AG09309 (cell line): ENCODE measurements at places on chromosomes 5 and 9.

DNA sequence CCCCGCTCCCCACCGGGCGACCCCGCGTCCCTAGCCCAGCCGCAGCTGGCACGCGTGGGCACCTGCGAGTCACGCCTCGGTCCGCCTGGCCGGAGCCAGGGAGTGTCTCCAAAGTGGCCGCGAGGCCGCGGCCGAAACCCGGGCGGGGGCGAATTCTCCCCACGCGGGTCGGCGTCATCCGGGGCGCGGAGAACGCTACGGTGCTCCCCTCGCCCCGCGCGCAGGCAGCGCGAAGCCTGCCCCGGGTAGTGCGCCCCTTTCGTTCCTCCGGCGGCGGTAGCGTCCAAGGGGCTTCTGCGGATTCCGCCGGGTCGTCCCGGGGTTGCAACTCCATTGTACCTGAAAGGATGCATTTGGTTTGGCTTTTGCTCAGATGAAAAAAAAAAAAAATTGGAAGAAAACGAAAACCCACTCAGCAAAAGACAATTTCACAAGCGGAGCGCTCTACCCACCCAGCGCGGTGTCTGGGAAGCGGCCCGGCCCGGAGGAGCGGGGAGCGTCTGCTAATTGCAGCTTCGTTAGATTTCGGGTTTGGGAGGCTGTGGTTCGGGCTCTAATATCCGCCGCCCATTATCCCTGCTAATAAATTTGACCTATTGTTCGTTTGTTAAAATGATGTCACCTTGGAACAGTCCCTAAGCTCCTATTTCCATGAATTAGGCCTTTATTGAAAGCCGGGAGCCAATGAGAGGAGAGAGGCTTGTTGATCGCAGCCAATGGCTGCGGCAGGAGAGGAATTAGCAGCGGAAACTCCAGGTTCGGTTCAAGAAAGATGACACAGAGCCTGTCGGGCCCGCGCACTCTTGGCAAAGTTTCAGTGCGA lies at the start of gene TLX3:
TLX3 (plus strand) TSS at position 796 of the 823 bp plus-strand sequence. CDS start 118 bp downstream, outside the sequence.
- DNase-seq = no peak

- DNase-seq = no peak
These were observed 792.4 kb downstream of the PTPRD start for GRCh38 chr9:9820436-9820835.

DNA sequence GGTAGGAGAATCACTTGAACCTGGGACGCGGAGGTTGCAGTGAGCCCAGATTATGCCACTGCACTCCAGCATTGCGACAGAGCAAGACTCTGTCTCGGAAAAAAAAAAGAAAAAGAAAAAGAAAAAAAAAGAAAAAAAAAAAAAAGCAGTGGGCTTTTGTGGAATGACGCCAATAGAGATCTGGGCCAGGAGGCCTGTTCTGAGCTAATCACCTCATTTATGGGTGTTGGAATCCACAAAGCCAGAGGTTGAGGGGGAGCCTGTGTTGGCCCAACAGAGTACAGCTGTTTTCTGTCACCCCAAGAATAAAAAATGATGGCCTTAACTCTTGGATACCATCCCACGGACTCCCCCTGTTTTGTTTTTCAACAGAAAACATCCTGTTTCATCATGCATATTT lies 18.5 kb downstream of the OSTF1 start:
- no peak for DNase-seq

GRCh38 chr9:105319202-105319813 lies 74.9 kb downstream of the SLC44A1 start:
- DNase-seq = no peak
